AML-193 (cell line): ENCODE measurements at places on chromosomes 6 and 20.

GRCh38 chr20:24863356-24863755 is 85.7 kb upstream of the CST7 start:
- DNase-seq: no peak

GRCh38 chr6:111990214-111990613 is 63.7 kb upstream of the CCN6 start:
- no peak for DNase-seq

DNA sequence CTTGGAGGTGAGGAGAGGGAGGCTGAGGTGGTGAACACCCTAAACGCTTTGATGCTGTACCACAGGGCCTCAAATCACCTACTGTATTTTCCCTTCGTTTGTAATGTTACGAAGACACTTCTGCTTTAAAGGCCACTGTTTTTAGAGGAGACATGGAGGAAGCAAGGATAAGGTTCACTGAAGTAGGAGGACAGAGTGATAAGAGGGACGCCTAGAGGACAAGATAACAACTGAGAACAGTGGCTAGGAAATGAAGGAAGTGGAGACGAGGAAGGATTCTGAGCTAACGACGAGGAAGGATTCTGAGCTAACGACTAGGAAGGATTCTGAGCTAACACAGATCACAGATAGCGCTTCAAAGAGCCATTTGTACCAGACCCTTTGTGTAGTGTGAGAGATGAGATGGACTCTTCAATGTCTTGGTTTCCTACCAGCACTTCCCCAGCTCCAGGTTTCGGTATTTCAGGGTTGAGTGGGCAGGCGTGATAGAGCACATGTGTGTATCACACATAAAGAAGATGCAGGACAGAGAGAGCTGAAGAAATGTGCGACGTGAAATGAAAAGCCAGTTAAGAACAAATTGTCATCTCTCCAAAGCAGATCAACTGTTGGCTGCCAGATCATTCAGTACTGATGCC is 7.5 kb downstream of the SF3B5 start:
- DNase-seq: no peak

DNA sequence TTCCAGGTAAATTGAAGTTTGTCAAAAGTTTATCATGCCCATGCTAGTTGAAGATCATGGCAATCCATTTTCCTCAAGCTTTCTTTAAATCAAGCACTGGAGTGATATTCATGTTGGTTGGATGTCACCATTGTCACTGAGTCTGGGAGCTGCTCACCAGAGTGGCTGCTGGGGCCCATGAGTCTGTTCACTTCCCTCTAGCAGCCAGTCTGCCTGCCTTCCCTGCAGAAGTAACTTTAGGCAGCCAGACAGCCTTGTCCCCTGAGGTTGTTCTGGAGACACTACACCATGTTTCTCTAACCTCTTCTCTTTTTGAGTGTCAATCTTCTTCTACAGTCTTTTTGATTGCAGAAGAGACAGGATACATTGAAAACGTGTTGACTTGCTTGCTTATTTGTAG is 5.5 kb downstream of the SIRT5 start:
- peak; percentile 34 for DNase-seq

- no peak for DNase-seq
Measured at GRCh38 chr6:23414051-23414445, 712.0 kb upstream of the NRSN1 start.

DNA sequence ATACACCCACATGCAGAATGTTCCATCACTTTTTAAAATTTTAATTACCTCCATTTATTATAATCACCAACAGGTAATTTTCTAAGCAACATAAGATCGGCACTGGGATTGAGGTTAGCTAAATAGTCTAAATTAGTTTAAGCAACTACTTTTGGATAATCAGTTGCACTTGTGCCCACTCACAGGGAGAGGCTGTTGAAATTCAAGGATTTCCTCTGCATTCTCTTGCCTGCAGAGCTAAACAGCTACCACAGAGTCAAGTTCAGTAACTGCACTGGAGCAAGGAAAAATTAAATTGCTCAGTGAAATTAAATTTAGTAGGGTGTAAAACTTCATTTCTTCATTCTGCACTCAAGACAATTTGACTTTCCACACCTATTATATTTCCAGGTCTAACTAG is 120.7 kb upstream of the CCDC28A start:
- no peak for DNase-seq

- DNase-seq: no peak
Measured at GRCh38 chr6:143058987-143059386, 1.7 kb upstream of the AIG1 start.

DNA sequence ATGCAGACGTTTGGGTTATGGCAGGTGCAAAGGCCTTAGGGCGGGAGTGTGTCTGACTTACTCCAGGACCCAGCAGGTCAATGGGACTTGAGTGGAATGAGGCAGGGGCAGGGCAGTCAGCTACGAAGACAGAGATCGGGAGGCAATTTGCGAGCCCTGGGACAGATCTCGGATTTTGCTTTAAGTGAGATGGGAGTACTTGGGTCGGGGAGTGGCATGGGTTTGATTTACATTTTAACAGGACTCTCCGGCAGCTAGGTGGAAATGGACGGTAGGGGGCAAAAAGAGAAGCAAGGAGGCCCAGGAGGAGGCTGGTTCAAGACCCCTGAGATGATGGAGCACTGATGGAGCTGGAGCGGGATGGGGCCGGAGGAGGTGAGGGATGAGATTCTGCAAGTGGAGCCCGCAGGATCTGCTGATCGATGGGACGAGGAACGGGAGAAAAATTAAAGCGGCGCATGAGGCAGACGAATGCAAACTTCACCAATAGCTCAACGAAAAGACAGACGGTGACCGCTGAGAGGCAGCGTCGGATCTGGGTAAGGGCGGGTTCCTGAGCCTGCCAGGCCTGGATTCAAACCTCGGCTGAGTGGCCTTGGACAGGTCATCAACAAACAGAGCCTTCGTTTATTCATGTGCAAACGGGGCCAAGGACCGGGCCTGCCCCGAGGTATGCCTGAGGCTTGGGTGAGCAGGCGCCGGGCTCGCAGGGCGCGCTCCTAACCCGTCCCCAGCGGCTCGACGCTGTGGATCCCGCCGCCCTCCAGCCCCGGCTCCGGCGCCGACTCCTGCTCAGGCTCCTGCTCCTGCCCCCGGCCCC is 756 bp upstream of the RBCK1 start:
- peak; percentile 54 for DNase-seq

DNA sequence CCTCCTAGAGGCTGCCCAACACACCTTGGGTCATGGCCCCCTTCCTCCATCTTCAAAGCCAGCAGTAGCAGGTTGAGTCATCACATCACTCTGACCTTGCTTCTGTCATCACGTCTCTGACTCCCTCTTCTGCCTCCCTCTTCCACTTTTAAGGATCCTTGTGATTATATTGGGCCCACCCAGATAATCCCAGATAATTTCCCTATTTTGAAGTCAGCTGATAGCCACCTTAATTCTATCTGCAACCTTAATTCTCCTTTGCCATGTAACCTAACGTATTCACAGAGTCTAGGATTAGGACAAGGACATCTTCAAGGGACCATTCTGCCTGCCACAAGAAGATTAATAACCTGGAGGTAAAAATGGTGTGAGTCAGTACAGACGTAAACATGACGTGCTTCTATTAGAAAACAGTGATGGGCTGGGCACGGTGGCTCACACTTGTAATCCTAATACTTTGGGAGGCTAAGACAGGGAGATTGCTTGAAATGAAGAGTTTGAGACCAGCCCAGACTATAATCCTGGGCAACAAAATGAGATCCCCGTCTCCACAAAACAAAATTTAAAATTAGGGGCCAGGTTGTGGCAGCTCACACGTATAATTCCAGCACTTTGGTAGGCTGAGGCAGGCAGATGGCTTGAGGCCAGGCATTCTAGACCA is 3.3 kb downstream of the ZSWIM3 start:
- DNase-seq: no peak

DNA sequence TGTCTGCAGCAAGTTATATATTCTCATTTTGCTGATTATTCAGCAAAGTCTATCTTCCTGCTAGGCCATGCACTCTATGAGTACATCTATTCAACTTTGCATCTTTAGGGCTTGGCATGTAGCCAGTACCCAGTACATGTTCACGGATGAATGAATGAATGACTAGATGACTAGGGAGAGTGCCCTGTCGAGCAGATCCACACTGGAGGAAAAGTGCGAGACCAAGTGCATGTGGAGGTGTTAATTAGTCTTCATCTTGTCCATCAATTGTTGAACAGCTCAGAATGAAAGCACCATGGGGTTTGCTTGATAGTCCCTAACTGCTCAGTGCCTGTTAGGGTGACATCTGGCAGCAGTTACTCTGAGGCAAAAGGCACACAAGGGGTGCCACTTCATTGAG is 30.4 kb downstream of the TM9SF4 start:
- no peak for DNase-seq

DNA sequence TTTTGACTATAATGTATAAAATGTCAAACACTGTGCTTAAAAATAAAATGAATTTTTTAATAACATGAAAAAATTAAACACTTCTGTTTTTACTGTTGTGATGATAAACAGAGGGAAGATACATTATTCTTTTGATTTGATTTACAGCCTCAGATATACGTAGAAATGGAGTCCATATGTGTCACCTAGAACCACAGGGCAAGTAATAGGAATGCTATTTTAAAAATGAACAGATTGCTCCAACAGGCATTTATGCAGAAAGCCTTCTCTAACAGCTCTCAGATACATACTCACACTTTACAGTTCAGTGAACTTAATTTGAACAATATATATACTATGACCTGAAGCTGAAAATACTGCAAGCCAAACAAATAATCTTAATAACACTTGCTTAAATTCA is 1551.0 kb downstream of the GRIK2 start:
- no peak for DNase-seq

DNA sequence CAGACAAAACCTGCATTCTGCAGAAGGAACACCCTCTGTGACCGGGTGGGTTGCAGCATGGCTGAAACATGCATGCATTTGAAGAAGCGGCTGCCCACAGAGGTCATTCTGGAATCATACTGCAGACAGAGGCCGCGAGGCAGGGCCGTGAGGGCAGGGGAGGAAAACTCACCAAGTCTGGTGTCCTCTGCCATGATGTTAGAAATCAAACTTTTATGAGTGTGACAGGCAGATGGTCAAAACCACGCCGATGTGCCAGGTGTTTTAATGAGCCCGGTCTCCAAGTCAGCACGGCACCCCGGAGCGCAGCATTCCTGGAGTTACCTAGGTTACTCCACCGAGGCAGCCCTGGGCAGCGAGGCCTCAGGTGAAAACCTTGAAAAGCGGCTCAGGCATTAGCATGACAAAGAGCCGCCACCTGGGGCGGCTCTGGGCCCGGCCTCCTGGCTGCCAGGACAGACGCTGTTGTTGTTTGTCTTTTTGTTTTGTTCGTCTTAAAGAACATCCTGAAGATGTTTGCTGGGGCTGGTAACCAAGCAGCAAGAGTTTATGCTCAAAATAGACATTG is 255.6 kb downstream of the ERMARD start:
- no peak for DNase-seq

GRCh38 chr20:14700639-14700960 is 363.2 kb upstream of the FLRT3 start:
- no peak for DNase-seq

DNA sequence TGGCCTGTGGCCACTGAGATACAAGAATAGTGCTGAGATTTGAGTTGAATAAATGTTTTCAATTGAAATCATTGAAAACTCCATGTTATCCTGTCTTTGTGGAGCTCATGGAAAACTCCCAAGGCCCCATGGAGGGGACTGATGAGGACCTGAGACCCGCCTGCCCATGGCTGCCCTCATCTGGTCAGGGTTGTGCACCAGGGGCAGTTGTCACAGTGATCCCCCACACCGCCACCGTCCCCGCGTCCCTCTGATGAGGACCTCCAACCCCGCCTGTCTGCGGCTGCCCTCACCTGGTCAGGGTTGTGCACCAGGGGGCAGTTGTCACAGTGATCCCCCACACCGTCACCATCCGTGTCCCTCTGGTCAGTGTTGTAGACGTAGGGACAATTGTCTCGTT is 27.8 kb downstream of the THBS2 start:
- no peak for DNase-seq

- DNase-seq: no peak
Measured at GRCh38 chr6:88764081-88764480, 199.3 kb downstream of the RNGTT start.

- DNase-seq: no peak
Measured at GRCh38 chr20:3223994-3224680, 14.8 kb downstream of the ITPA start.

DNA sequence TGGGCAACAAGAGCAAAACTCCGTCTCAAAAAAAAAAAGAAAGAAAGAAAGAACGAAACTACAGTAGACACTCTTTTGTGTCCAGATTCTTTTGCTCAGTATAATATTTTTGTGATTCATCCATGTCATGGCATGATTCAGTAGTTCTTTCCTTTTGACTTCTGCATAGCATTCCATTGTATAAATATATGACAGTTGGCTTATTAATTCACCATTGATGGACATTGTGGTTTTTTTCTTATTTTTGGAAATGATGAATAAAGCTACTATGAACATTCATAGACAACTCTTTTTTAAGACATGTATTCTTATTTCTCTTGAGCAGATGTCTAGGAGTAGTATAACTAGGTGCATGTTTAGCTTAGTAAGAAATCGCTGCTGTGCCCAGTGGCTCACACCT is 10.3 kb upstream of the IER3 start:
- DNase-seq: no peak

- DNase-seq: no peak
Measured at GRCh38 chr6:27059621-27060425, 187.7 kb upstream of the PRSS16 start.

DNA sequence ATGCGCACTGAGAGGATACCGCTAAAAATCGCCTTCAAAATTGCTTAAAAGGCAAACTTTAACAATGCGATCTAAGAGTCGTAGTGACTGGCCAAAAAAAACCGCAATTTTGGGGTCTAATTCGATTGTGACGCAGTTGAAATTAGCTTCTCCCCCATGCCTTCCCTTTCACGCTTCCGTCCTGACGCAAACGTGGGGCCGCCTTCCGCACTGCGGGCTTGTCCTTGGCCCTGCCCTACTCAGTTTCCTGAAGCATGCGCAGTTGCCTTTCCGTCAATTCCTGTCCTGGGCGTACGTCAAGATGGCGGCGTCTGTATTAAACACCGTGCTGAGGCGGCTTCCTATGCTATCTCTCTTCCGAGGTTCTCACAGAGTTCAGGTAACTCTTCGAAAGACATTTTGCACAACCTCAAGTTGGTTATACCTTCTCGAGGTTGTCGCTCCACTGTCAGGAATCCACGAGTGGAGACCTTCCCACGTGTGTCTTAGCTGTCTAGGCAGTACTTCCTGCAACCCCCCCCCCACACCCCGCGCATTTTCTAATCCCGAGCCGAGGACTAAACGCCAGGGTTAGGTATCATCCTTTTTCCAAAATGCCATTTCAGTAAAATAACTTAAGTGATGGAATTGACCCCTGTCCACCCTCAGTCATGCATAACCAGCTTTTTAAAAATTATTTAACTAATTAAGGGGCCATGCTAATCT is at the start of gene MRPS18B:
Gene MRPS18B (plus strand): TSS at position 276 of the 705 bp plus-strand sequence. CDS start 26 bp downstream, at position 302.
- DNase-seq: peak; percentile 99

GRCh38 chr6:167826230-167826895 is 348 bp upstream of the AFDN start:
- peak; percentile 10 for DNase-seq

- no peak for DNase-seq
Measured at GRCh38 chr20:24665741-24666191, 196.3 kb downstream of the SYNDIG1 start.

GRCh38 chr20:47154089-47154488 is 202.4 kb downstream of the ZMYND8 start:
- DNase-seq: no peak
